ENCODE measurements at places on chromosomes 5 and 9.
A peak's percentile ranks its signal among the peaks of the same experiment; 100 is the strongest.

- no peak overlapping the region for H3K27ac ChIP-seq
- no peak overlapping the region for H3K4me3 ChIP-seq
- no peak for DNase-seq
- H3K27me3 ChIP-seq = no peaks in the 10 kb centered on the region
- H3K4me1 ChIP-seq = no peaks in the 10 kb centered on the region
Measured at GRCh38 chr5:97545886-97546535, 363.0 kb upstream of the RIOK2 start.

GRCh38 chr9:98998441-98999151 lies 54.9 kb downstream of the COL15A1 start:
- peak overlapping the region; percentile 79 for H3K27ac ChIP-seq
- no peak overlapping the region for H3K4me3 ChIP-seq
- H3K27me3 ChIP-seq = no peaks in the 10 kb centered on the region
- no peaks in the 10 kb centered on the region for H3K36me3 ChIP-seq

GRCh38 chr5:76683816-76684731 lies 31.9 kb upstream of the F2R start:
- H3K27me3 ChIP-seq = no peaks in the 10 kb centered on the region
- no peak overlapping the region for H3K4me3 ChIP-seq
- H3K4me1 ChIP-seq = no peaks in the 10 kb centered on the region
- no peak for DNase-seq

- H3K4me3 ChIP-seq = no peak overlapping the region
- no peak for DNase-seq
- no peaks in the 10 kb centered on the region for H3K36me3 ChIP-seq
- no peak overlapping the region for H3K27ac ChIP-seq
Measured at GRCh38 chr5:30918171-30918570, 275.3 kb upstream of the CDH6 start.

GRCh38 chr5:155833287-155833686 lies 493.7 kb upstream of the SGCD start:
- H3K4me1 ChIP-seq = no peaks in the 10 kb centered on the region
- no peak overlapping the region for H3K4me3 ChIP-seq
- no peaks in the 10 kb centered on the region for H3K27me3 ChIP-seq
- DNase-seq = no peak

DNA sequence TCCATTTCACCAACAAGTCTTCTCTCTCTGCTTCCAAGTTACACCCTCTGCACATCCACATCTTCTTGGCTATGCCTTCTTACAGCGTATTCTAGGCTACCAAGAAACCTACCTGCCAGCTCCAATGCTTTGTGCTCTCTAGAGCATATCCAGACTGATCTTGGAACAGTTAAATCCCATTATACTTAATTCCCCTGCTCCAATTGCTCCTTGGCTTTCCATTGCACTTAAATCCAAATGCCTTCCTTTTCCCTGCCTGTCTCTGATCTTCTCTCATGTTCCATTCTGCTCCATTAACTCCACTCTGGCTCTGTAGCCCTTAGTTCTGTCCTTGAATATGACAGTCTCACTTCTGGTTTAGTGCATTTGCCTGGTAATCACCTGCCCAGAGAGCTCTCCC lies 322.4 kb downstream of the LRRC70 start:
- H3K4me1 ChIP-seq = no peaks in the 10 kb centered on the region
- no peak overlapping the region for H3K4me3 ChIP-seq
- DNase-seq = no peak
- H3K27me3 ChIP-seq = no peaks in the 10 kb centered on the region

DNA sequence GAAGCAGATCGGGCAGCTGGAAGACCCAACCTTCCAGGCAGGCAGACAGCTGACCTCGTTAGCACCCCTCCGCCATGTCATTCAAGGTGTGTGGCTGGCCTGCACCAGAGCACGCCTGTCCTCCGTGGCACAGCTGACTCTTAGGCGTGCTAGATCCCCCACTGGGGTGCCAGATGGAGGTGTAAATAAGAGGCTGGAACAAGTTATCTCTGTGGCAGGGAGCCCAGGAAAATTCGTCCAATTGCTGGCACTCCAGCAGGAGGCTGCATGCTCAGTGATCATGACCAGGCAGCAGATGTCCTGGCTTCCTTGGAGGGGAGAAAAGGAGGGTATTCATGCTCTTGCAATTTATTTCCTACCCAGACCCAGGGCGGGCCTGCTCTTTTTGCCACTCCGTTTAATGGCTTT lies 7.8 kb upstream of the ALDOB start:
- H3K4me3 ChIP-seq = no peak overlapping the region
- H3K27ac ChIP-seq = no peak overlapping the region
- H3K4me1 ChIP-seq = no peaks in the 10 kb centered on the region
- no peak for DNase-seq
- H3K36me3 ChIP-seq = no peaks in the 10 kb centered on the region
- H3K27me3 ChIP-seq = no peaks in the 10 kb centered on the region

GRCh38 chr5:56190497-56190896 lies 42.6 kb downstream of the ANKRD55 start:
- no peak for DNase-seq

DNA sequence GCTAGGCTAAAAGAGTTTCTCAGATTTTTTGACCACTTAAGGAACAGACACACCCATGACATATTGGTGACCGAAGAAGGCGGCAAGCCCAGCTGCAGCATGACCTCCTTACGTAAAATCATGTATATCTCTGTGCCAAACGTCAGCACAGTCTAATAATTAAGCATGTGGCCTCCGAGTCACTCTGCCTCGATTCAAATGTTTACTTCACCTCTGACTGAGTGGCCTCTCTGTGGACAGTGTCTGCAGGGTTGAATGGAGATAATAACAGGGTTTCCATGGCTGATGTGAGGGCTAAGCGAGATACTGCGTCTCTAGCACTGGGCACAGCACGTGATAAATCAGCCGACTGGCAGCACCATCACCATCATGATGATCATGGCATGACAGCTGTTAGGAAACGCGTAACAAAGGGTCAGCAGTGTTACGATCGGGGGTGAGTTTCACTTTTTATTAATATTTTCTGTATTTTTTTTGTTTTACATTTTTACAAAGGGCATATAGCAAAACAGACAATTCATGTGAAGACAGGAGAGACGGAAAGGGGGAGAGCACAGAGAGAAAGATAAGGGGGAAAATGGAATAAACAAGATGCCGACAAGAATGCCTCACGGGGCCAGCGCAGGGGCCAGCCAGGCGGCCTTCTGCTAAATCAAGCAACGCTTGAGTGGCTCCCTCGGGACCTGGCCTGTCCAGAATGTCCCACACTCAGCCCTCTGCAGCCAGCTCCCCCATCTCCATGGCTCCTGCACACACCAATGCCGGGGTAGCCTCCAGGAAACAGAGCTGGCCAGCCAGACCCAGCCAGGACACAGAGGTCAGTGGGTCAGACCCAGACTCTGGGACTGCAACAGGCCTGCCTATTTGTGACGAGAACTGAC lies 60.3 kb downstream of the ADAMTS2 start:
- H3K4me3 ChIP-seq = no peak overlapping the region
- peak overlapping the region; percentile 62 for H3K27ac ChIP-seq
- no peaks in the 10 kb centered on the region for H3K27me3 ChIP-seq
- peak; percentile 76 for DNase-seq
- no peaks in the 10 kb centered on the region for H3K36me3 ChIP-seq
- peaks cover 16% of the 10 kb centered on the region for H3K4me1 ChIP-seq

GRCh38 chr9:113247640-113248039 lies 26.3 kb downstream of the SLC31A1 start:
- no peaks in the 10 kb centered on the region for H3K36me3 ChIP-seq
- H3K27me3 ChIP-seq = no peaks in the 10 kb centered on the region
- H3K4me1 ChIP-seq = no peaks in the 10 kb centered on the region
- no peak overlapping the region for H3K27ac ChIP-seq
- DNase-seq = no peak
- H3K4me3 ChIP-seq = no peak overlapping the region

- no peak overlapping the region for H3K4me3 ChIP-seq
- no peaks in the 10 kb centered on the region for H3K27me3 ChIP-seq
- no peak for DNase-seq
Measured at GRCh38 chr5:65041296-65042158, 272.8 kb downstream of the CWC27 start.

GRCh38 chr5:36836831-36837230 lies 39.7 kb upstream of the NIPBL start:
- no peaks in the 10 kb centered on the region for H3K4me1 ChIP-seq
- no peaks in the 10 kb centered on the region for H3K27me3 ChIP-seq
- no peak overlapping the region for H3K27ac ChIP-seq
- no peak for DNase-seq
- no peaks in the 10 kb centered on the region for H3K36me3 ChIP-seq
- H3K4me3 ChIP-seq = no peak overlapping the region

- H3K27ac ChIP-seq = no peak overlapping the region
- H3K4me3 ChIP-seq = no peak overlapping the region
- H3K36me3 ChIP-seq = no peaks in the 10 kb centered on the region
- no peak for DNase-seq
- no peaks in the 10 kb centered on the region for H3K27me3 ChIP-seq
Measured at GRCh38 chr5:100827481-100827889, 75.6 kb downstream of the ST8SIA4 start.

GRCh38 chr9:81601639-81602623 lies 87.4 kb downstream of the TLE1 start:
- H3K27ac ChIP-seq = peak overlapping the region; percentile 8
- no peak overlapping the region for H3K4me3 ChIP-seq
- H3K27me3 ChIP-seq = no peaks in the 10 kb centered on the region
- DNase-seq = no peak
- H3K36me3 ChIP-seq = no peaks in the 10 kb centered on the region

GRCh38 chr9:98404237-98404636 lies 148.8 kb upstream of the TBC1D2 start:
- H3K4me3 ChIP-seq = no peak overlapping the region
- no peaks in the 10 kb centered on the region for H3K27me3 ChIP-seq
- no peaks in the 10 kb centered on the region for H3K36me3 ChIP-seq
- no peak overlapping the region for H3K27ac ChIP-seq
- DNase-seq = no peak

DNA sequence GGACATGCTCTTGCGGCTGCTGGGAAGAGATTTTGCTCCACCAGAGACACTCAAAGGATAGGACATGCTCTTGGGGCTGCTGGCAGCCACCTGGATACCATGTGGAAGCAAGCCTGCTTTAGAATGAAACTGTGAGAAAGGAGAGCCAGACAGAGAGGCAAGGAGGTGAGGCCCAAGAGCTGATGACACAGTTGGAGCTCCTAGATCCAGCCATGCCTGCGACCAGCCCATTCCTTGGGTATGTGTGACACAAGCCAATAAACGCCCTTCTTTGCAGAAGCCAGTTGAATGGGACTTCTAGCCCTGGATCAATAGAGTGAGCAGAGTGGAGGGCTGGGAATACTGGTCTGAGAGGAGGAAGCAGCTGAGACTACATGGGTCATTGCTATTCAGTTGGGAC lies 69.6 kb downstream of the SMIM23 start:
- no peaks in the 10 kb centered on the region for H3K4me1 ChIP-seq
- H3K36me3 ChIP-seq = no peaks in the 10 kb centered on the region
- DNase-seq = no peak
- H3K27ac ChIP-seq = no peak overlapping the region
- H3K27me3 ChIP-seq = no peaks in the 10 kb centered on the region
- H3K4me3 ChIP-seq = no peak overlapping the region

GRCh38 chr5:40813698-40814281 lies 15.6 kb upstream of the PRKAA1 start:
- H3K27ac ChIP-seq = no peak overlapping the region
- no peak for DNase-seq
- no peaks in the 10 kb centered on the region for H3K36me3 ChIP-seq
- H3K4me3 ChIP-seq = no peak overlapping the region
- no peaks in the 10 kb centered on the region for H3K27me3 ChIP-seq

GRCh38 chr5:79923431-79923830 lies 67.6 kb downstream of the MTX3 start:
- no peak overlapping the region for H3K4me3 ChIP-seq
- no peaks in the 10 kb centered on the region for H3K36me3 ChIP-seq
- no peak overlapping the region for H3K27ac ChIP-seq
- no peaks in the 10 kb centered on the region for H3K27me3 ChIP-seq
- no peak for DNase-seq
- no peaks in the 10 kb centered on the region for H3K4me1 ChIP-seq

- H3K27me3 ChIP-seq = no peaks in the 10 kb centered on the region
- DNase-seq = no peak
- H3K27ac ChIP-seq = no peak overlapping the region
Measured at GRCh38 chr9:102178811-102179210, 440.4 kb upstream of the GRIN3A start.

- H3K4me3 ChIP-seq = no peak overlapping the region
- no peaks in the 10 kb centered on the region for H3K36me3 ChIP-seq
- no peaks in the 10 kb centered on the region for H3K4me1 ChIP-seq
- DNase-seq = no peak
Measured at GRCh38 chr5:36719282-36719681, 112.9 kb downstream of the SLC1A3 start.

- no peak overlapping the region for H3K4me3 ChIP-seq
- no peaks in the 10 kb centered on the region for H3K36me3 ChIP-seq
- no peaks in the 10 kb centered on the region for H3K4me1 ChIP-seq
- DNase-seq = no peak
- no peaks in the 10 kb centered on the region for H3K27me3 ChIP-seq
- H3K27ac ChIP-seq = no peak overlapping the region
Measured at GRCh38 chr9:17614903-17615302, 36.0 kb downstream of the SH3GL2 start.

- no peak overlapping the region for H3K4me3 ChIP-seq
- no peak for DNase-seq
- H3K27me3 ChIP-seq = no peaks in the 10 kb centered on the region
- H3K4me1 ChIP-seq = no peaks in the 10 kb centered on the region
- H3K27ac ChIP-seq = no peak overlapping the region
Measured at GRCh38 chr5:99000876-99001275, 72.1 kb upstream of the CHD1 start.

All from uterus (tissue), 4 donors.